Astrocyte (in vitro differentiated cells and primary cell): ENCODE measurements at places on chromosomes 16 and 17. TPM values are rescaled to one million over a fixed set of nuclear protein-coding genes. Genes with fewer than 3 reads are reported as not detected.

GRCh38 chr17:53942436-53942835 is 119.7 kb downstream of the KIF2B start:
- no peaks in the 10 kb centered on the region for H3K4me1 ChIP-seq
- H3K27ac ChIP-seq = no peak overlapping the region
- DNase-seq = no peak
- no peaks in the 10 kb centered on the region for H3K36me3 ChIP-seq
- H3K4me3 ChIP-seq = no peak overlapping the region
- H3K27me3 ChIP-seq = no peaks in the 10 kb centered on the region

- H3K4me3 ChIP-seq = no peak overlapping the region
- no peaks in the 10 kb centered on the region for H3K4me1 ChIP-seq
- H3K27ac ChIP-seq = no peak overlapping the region
- H3K36me3 ChIP-seq = no peaks in the 10 kb centered on the region
- peak; percentile 25 for DNase-seq
Observed at GRCh38 chr17:16363749-16364536, 10.7 kb upstream of the CENPV start.

DNA sequence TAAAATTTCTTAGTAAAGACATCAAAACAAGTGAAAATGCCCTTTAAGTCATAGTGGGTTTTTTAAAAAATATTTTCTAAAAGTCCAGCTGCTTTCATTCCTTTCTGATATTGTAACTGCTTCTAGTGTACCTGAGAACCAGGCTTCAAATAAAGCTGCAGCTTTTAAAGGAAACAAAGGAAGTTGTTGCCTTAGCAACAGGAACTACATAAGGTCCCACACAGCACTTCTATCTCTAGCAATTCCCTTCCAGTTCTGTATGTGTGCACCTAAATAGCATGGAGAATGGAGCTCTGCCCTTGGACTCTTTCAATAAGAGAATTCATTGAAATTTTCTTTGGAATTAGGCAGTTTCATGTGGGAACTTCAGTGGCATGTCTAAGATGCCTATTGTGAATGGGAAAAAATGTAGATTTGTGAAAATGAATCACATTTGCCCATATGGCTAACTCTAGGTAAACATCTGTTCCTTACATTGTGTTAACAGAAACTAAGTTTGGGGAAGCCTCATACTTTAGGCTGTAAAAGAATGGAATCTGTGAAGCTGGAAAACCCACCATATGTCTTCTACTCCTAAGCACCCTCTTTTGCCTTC is 206.4 kb downstream of the KIF2B start:
- H3K27me3 ChIP-seq = no peaks in the 10 kb centered on the region
- DNase-seq = no peak
- H3K4me3 ChIP-seq = no peak overlapping the region
- H3K4me1 ChIP-seq = no peaks in the 10 kb centered on the region
- H3K27ac ChIP-seq = no peak overlapping the region

DNA sequence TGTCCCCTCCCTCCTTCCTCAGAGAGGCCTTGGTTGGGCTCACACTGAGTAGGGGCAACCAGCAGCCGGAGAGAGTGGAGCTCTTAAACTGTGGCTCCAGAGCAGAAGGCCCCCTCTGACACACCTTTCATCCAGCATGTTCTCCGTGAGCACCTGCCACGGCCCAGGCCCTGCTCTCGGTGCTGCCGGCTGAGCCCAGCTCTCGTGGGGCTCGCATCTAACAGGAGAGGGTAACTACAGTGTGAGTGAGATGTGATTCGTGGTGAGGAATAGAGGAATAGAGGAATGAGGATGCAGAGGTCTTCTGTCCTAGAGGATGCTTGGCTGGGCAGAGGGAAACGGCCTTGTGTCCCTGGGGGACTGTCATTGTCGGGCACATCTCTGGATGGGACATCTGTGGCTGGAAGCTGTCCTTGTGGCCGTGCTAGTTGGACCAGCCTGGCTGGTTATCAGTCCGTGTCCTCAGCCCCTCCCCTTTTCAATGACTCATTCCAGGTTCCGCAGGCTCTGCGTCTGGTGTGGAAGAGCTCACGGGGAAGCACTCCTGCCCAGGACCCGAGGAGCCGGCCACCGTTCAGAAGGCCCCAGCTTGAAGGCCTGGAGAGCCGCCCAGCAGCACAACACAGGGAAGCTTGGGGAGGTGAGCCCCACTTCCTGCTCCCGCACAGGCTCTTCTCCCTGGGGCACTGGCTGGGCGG is 11.9 kb upstream of the DNASE1 start:
- H3K4me1 ChIP-seq = peaks cover 12% of the 10 kb centered on the region
- H3K27ac ChIP-seq = no peak overlapping the region
- H3K4me3 ChIP-seq = no peak overlapping the region
- no peaks in the 10 kb centered on the region for H3K27me3 ChIP-seq

DNA sequence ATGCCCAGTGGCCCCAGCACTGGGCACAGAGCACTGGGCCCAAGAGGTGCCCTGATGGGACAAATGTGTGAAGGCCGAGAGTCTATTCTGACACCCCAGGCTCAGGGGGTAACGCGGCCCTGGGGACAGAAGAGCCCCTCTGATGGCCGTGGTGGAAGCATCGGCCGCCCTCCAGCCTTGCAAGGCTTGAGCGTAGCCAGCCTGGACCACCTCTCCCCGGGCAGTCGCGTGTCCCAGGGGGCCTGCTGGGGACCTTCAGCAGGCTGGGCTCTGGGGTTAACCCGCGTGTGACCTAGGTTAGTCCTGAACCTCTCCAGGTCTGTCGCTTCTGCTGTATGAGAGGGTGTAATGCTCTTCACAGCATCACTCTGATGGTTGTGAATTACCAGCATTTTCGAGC is 40.8 kb downstream of the NOS2 start:
- no peak overlapping the region for H3K27ac ChIP-seq
- H3K4me3 ChIP-seq = no peak overlapping the region
- H3K36me3 ChIP-seq = no peaks in the 10 kb centered on the region
- DNase-seq = no peak
- H3K4me1 ChIP-seq = no peaks in the 10 kb centered on the region

GRCh38 chr17:13306310-13306962 is 288.6 kb upstream of the ELAC2 start:
- DNase-seq = peak; percentile 74
- H3K36me3 ChIP-seq = no peaks in the 10 kb centered on the region
- H3K27ac ChIP-seq = no peak overlapping the region
- H3K27me3 ChIP-seq = no peaks in the 10 kb centered on the region
- H3K4me3 ChIP-seq = no peak overlapping the region

- no peaks in the 10 kb centered on the region for H3K4me1 ChIP-seq
- H3K27ac ChIP-seq = no peak overlapping the region
- no peaks in the 10 kb centered on the region for H3K36me3 ChIP-seq
Observed at GRCh38 chr16:85446951-85447692, 166.0 kb upstream of the GSE1 start.

DNA sequence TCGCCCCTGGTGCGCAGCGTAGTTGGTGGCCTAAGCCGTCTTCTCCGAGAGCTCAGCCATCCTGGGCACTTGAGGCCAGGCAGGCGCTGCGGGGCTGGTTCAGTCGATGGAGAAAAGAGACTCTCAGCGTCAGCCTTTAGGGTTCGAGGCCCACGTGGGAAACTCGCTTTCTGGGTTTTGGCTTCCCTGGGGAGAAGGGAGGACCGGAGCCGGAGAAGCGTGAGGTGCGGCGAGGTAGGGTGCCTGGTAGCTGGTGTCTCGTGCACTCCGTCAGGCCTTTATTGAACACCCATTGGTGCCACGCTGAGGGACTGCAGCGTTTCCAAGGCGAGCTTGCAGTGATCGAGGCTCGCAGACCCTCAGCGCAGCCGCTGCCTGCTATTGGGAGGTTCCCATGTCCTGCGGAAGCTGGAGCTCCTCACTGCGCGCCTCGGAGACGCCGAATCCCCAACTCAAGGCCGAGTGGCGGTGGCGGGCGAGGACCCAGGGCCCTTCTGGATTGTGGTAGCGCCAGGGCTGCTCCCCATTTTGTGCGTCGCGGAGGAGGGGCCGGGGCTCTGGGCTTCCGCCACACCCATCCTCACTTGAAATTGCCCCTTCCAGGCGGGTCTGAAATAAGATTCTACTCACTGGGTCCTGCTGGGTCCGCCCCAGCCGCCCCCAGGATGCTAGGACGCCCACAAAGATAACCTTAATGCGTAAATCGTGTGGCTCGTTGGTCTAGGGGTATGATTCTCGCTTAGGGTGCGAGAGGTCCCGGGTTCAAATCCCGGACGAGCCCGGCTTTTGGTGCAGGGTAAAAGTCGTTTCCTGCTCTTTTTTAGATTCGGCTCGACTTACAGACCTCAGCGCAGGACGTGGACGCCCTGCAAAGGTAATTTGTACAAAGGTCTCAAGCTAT is 1.2 kb downstream of the OR1F1 start:
- peaks cover 12% of the 10 kb centered on the region for H3K4me1 ChIP-seq
- no peak overlapping the region for H3K27ac ChIP-seq
- no peaks in the 10 kb centered on the region for H3K36me3 ChIP-seq
- DNase-seq = peak; percentile 55
- H3K4me3 ChIP-seq = peak overlapping the region; percentile 74
- H3K27me3 ChIP-seq = peaks cover 6% of the 10 kb centered on the region

GRCh38 chr16:72974142-72974769 is 73.7 kb downstream of the ZFHX3 start:
- no peaks in the 10 kb centered on the region for H3K27me3 ChIP-seq
- no peaks in the 10 kb centered on the region for H3K36me3 ChIP-seq
- H3K4me1 ChIP-seq = no peaks in the 10 kb centered on the region
- H3K27ac ChIP-seq = no peak overlapping the region
- no peak overlapping the region for H3K4me3 ChIP-seq

GRCh38 chr16:8641671-8642070 is 20.2 kb downstream of the METTL22 start:
- DNase-seq = no peak
- no peak overlapping the region for H3K27ac ChIP-seq
- no peaks in the 10 kb centered on the region for H3K4me1 ChIP-seq
- peaks cover 37% of the 10 kb centered on the region for H3K36me3 ChIP-seq

- H3K27ac ChIP-seq = no peak overlapping the region
- H3K36me3 ChIP-seq = no peaks in the 10 kb centered on the region
- H3K4me3 ChIP-seq = no peak overlapping the region
- H3K27me3 ChIP-seq = no peaks in the 10 kb centered on the region
- no peaks in the 10 kb centered on the region for H3K4me1 ChIP-seq
Observed at GRCh38 chr16:75810342-75810741, 84.1 kb upstream of the CPHXL start.

SLFN14 gene
- total RNA-seq = not detected in 2 replicates

ATP2A1 gene
- total RNA-seq = 1.0 and 2.0 TPM in 2 replicates

OR1D5 gene
- total RNA-seq = not detected in 2 replicates

ATP2C2 gene
- 0.29 and 0.41 TPM in 2 replicates for total RNA-seq

USH1G gene
- total RNA-seq = 0.14 TPM in 1 of 2 replicates, not detected in the other

ASPSCR1 gene
- 23.6 and 25.5 TPM in 2 replicates for total RNA-seq

CLDN7 gene
- 4.6 and 10.5 TPM in 2 replicates for total RNA-seq
